ENCODE measurements at places on chromosomes 2 and 18. TPM values are rescaled to one million over a fixed set of nuclear protein-coding genes. Genes with fewer than 3 reads are reported as not detected.

The ABCB6 gene
- 23.8 TPM for total RNA-seq

The COL5A2 gene
- total RNA-seq = 620 TPM

The HES6 gene
- 1.8 TPM for total RNA-seq

The FN1 gene
- total RNA-seq = 394 TPM

The FEV gene
- not detected for total RNA-seq

The POTEC gene
- total RNA-seq = not detected

The KCNK3 gene
- 0.49 TPM for total RNA-seq

DNA sequence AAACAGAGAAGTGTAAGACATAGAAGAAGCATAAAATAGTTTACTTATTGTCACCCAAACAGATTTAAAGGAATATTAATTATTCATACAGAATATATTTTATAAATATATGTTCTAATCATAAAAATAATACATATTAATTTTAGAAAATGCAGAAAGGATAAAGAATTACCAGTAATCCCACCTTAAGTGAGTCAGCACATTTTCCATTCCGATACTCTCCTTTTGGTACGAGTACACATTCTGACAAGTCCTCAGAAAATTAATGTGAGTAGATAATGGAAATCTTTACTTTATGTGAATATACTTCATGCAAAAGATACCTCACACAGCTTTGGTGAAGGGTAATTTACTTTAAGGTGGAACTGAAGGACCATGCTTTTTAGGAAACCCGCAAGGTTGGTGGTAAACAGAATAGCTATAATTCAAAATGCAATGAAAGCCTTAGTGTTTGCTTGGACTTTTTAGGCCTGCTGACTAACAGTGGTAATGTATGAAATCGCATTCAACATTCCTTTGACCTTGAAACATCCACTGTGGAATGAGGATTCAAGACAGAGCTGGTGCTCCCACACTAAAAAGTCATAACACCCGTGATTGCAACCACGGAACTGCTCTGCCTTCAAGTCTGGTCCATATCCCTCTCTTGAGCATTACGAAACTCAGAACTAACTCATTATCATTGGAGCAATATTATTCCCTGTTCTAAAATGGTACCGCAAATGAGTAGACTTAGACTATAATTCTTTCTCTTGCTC lies 28.1 kb upstream of the HTR2B start:
- DNase-seq = no peak

DNA sequence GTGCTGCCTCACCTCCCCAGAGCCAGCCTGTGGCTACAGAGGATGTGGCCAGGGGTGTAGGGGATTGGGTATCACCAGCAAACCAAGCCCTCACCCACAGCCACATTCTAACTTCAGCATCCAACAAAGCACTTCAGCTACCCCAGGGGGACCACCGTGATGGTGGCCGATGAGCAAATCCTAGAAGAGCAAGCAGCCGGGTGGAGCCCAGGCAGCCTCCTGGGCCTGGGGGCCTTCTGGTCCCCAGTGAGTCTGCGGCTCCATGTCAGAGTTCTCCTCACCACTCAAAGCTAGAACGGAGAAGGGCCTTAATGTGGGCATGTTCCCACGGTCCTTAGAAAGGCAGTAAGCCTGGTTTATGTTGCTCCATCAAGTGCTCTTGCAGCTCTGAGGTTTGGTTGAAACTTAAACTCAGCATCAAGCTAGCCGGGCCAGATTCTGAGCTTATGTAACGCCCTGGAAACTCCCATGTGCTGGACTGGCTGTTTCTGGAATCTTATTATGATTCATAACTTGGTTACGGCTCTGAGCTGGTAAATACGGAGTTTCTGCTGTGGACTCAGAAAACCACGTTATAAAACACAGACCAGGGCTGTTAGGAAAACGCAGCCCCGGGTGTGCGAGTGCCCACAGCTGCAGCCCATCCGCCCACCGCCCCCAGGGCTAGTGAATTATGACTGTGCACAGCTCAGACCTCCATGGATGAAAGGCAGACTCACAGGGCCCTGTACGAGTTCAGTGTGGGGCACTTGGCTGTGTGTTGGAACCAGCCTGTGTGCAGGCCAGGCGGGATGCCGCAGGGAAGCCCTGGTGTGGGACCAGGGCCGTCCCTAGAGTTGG lies 99.8 kb downstream of the SEPTIN10 start:
- peak; percentile 83 for DNase-seq

GRCh38 chr2:195536906-195537305 lies 120.1 kb upstream of the SLC39A10 start:
- no peak for DNase-seq

- no peak for DNase-seq
Measured at GRCh38 chr2:206241736-206242135, 32.7 kb upstream of the ZDBF2 start.

DNA sequence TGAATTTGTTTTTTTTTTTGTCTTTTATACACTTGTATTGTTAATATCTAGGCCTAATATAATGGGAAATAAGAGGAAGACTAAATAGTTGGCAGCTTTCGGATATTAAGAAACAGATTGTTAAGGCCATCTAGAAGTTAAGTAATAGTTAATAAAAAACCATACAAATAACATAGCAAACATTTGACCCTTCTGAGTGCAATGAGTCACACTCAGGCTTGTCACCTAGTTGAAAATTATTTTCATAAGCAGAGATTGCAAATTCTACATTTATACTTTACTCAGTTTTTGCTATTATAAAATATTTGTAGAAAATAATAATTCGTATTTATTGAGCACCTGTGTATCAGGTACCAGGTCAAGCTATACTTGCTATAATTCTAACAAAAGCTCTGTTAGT lies 2.4 kb downstream of the NUP35 start:
- no peak for DNase-seq

GRCh38 chr2:9407363-9407811 lies 15.9 kb downstream of the ITGB1BP1 start:
- no peak for DNase-seq

DNA sequence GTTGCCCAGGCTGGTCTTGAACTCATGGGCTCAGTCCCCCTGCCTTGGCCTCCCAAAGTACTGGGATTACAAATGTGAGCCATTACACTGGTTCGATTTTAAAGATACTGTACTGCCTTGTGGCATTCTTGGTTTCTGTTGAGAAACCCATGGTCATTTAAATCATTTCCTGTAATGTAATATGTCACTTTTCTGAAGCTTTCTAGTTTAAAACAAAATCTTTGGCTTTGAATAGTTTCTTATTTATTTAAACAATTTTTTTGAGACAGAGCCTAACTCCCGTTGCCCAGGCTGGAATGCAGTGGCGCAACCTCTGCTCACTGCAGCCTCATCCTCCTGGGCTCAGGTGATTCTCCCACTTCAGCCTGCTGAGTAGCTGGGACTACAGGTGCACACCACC lies 8.9 kb downstream of the ZNF512 start:
- DNase-seq = no peak

DNA sequence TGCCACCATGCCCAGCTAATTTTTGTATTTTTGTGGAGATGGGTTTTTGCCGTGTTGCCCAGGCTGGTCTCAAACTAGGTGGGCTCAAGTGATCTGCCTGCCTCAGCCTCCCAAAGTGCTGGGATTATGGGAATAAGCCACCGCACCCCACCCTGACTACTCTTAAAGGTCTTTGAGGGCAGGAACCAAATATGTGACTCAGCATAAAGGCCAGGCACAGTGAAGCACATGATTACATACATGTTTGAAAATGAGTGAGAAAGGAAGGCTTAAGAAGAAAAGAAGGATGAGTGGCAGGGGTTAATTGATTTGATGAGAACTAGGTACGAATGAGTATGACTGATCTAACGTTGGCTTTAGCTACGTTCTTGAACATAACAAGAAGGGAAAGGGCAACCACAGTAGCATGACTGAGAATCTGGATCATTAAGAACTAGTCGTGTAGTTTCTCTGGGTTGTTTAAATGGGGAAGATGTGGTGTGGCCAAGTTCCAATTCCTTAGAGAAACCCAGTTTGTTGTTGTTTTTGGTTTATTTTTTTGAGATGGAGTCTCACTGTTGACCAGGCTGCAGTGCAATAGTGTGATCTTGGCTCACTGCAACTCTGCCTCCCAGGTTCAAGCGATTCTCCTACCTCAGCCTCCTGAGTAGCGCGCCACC lies 6.8 kb downstream of the RESP18 start:
- no peak for DNase-seq

- DNase-seq = no peak
Measured at GRCh38 chr2:50863856-50864255, 168.1 kb downstream of the NRXN1 start.

GRCh38 chr2:204049635-204050034 lies 113.1 kb downstream of the ICOS start:
- DNase-seq = no peak

- no peak for DNase-seq
Measured at GRCh38 chr2:30192314-30192713, 39.0 kb upstream of the LBH start.

- no peak for DNase-seq
Measured at GRCh38 chr18:57446322-57446721, 11.1 kb downstream of the ONECUT2 start.

DNA sequence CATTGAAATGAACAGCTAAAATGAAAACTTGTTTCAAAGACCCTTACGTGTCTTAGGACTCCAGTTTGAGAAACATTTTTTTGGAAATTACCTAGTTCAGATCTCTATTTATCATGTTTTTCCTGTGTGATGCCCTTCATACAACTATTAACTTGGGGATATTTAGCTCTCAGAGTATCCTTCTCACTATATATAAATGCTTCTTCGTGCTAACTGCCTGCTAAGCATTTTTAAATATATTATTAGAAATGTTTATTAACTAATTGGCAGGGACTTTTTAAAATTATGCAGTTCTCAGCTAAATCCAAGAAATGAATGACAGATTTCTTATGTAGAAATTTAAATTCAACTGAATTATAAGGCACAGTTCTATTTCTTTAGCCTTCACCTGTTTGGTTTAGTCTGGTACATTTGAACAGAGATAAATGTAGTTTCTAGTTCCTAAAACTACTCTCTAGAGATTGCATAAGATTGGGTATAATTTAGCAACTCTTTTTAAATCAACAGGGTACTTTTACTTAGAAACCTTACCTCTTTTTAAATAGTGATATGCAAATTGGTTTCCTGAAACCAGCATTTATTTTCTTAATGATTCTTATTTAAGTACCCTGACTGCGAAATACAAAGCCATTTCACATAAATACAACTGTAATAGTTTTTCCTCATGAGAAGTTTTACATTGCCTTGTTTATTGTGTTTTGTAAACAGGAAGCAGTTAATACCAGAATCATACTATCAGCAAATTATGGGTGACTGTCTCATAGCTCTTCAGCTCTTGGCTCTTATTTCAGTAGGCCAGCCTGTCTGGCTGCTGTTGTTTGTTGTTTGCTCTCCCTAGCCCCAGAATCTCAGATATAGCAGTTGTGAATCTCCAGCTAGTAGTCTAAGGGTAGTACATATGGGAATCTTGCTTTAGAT lies 140.7 kb downstream of the PTRHD1 start:
- DNase-seq = no peak

GRCh38 chr2:27843992-27844391 lies 46.2 kb downstream of the RBKS start:
- no peak for DNase-seq

DNA sequence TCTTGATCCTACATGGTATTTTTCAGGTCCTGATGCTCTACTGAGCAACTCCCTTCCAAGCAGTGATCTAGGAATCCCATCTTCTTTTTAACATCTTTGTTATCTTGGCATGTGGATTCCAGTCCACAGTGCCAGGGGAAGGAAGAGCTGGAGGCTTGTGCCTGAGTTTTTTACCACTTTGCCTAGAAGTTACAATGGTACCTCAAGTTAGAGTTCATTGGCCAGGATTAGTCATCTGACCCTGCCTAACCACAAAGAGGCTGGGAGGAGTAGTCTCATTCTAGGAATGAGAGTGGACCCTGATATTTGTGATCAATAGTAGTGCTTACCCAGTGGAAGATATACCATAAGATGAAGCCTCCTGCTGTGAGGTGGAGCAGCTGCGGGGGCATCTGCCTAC lies 109.3 kb downstream of the ADCYAP1 start:
- DNase-seq = no peak

DNA sequence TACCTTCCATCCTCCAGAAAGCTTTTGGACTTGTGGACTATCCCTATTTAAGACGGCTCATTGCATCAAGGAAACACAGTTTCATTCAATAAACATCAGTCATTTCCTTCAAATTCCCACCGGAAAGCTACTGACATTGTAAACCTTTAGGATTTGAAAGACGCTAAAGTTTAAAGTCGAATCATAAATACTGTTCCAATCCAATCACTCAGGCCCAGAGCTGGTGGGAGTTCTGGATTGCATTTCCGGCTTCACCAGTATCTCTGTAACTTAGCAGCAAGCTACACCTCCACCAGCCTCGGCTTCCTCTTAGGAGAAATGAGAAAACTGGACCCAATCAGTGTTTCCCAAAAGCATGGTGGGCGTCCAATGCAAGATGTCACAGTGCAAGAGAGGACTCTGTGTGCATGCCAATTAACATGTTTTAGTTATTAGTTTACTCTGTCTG lies 1.6 kb downstream of the WDFY1 start:
- peak; percentile 61 for DNase-seq

DNA sequence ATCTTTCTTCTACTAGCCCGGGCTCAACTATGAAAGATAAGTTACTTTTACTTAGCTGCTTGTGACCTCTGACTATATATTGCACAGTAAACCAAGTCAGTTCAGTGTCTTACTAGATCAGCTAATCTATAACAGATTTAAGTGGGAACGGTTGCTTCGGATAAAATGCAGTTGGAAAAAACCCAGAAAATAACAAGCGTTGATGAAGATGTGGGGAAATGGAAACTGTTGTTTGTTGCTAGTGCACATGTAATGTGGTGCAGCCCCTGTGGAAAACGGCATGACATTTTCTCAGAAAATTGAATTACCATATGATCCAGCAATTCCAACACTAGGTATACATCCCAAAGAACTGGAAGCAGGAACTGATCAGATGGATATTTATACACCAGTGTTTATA lies 248.5 kb downstream of the PRKCE start:
- peak; percentile 86 for DNase-seq

- DNase-seq = no peak
Measured at GRCh38 chr2:5990086-5990485, 297.9 kb downstream of the SOX11 start.

DNA sequence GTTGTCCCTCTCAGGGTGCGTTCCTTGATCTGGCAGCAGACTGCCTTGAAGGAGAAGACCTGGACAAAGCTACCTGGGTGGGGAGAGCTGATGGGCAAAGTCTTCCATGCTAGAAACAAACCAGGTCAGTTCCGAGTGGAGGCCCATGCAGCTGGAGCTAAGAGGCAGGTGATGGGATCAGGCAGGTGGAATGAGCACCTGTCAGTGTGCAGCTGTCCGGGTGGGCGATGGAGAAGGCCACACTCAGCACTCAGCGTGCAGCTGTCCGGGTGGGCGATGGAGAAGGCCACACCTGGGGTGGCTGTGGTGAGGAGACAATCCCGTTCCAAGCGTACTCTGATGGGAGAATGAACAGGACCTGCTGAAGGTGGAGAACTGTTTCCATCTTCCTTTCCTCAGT lies 237.3 kb upstream of the MYT1L start:
- DNase-seq = no peak

- DNase-seq = no peak
Measured at GRCh38 chr2:234919711-234920110, 32.1 kb upstream of the SH3BP4 start.

DNA sequence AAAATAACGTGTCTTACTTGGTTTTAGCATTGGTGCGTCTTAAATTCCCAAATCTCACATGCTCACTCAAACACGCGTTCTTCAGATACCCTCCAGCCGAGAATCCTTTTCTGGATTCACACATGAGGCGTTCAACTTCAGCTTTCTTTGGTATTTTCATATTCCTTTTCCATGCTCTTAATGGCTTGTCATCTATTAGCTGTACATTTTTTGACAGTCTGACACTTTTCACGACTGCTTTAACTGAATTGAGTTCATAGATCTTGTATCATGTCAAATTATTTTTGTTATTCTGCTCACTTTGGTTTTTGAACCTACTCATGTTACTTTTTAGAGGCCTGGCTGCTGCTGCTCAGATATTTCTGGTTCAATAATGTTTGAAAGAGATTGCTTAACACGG lies 59.0 kb downstream of the INPP5D start:
- no peak for DNase-seq

Measured in skin of body (tissue), 3 donors.